ENCODE measurements at places on chromosomes 5 and 9.

DNA sequence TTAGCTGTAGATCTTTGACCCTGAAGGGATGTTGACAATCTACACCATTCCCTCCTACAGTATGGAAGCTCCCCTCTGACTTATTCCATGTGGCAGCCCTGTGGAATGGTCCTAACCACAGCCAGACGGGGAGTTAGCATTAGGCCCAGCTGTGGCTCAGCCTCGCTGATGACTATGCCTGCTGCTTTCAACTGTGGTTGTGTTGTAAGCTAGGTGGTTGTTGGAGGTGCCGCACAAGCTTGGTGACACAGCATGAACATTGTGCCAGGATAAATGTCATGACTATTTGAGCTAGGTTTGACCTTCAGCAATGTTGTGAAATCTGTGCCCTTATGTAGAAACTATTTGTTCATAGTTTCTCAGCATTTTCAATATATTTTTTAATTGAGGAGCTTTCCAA, 40.6 kb downstream of the SGCD start:
- no peak for DNase-seq

GRCh38 chr9:20562051-20562450, 60.2 kb downstream of the MLLT3 start:
- DNase-seq = peak; percentile 76

DNA sequence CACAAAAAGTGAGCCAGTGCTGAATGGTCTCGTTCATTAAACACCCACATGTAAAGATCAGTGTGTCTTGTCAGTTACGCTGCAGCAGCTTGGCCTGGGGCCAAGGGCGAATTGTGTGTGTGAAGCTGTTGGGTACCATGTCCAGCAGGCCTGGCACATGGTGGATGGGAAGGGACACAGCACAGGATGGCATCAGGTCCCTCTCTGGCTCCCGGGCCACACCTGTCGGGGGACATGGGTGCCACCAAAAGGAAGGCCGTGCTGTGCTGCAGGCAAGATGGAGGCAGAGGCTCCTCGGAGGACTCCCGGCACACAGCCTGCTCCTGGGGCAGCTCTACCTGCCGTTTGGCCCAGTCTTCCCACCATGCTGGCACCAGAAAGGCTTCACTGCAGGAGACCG, 32.0 kb downstream of the NKD2 start:
- no peak for DNase-seq

DNA sequence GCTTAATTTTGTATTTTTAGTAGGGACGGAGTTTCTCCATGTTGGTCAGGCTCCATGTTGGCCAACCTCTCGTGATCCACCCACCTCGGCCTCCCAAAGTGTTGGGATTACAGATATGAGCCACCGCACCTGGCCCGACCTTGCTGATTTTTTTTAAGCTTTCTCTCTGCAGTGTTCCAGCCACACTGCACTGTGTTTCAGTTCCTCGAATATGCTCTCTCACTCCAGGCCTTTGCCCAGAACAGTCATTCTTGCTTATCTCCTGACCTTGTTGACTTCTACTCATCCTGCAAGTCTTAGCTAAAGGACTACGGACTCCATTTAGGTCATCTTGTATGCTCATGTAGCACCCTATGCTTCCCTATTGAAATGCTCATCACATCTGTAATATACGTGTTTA, 3.3 kb downstream of the SNAPC3 start:
- no peak for DNase-seq

- no peak for DNase-seq
Measured at GRCh38 chr9:102362470-102363132, 624.2 kb upstream of the GRIN3A start.

- no peak for DNase-seq
Measured at GRCh38 chr5:135700731-135701130, 121.9 kb upstream of the CXCL14 start.

GRCh38 chr5:151186052-151186451, 28.5 kb upstream of the ANXA6 start:
- DNase-seq = no peak

Data from activated CD4-positive, alpha-beta T cell treated with anti-CD3 and anti-CD28 coated beads, Interleukin-2, amount 50 U/mL, for 16 hours (primary cell).